GM23248 (cell line): ENCODE measurements at places on chromosomes 13 and 19. TPM values are rescaled to one million over a fixed set of nuclear protein-coding genes. Genes with fewer than 3 reads are reported as not detected.

- peak; percentile 39 for DNase-seq
Observed at GRCh38 chr19:46744005-46744691, 1.7 kb upstream of the FKRP start.

The VAV1 gene
- total RNA-seq: not detected in 2 replicates

- no peak for DNase-seq
Observed at GRCh38 chr13:73599232-73600128, 534.7 kb downstream of the KLF12 start.

GRCh38 chr19:926589-927350 lies 935 bp downstream of the ARID3A start:
- DNase-seq: peak; percentile 74

The POP4 gene
- total RNA-seq: 62.5 and 65.8 TPM in 2 replicates

DNA sequence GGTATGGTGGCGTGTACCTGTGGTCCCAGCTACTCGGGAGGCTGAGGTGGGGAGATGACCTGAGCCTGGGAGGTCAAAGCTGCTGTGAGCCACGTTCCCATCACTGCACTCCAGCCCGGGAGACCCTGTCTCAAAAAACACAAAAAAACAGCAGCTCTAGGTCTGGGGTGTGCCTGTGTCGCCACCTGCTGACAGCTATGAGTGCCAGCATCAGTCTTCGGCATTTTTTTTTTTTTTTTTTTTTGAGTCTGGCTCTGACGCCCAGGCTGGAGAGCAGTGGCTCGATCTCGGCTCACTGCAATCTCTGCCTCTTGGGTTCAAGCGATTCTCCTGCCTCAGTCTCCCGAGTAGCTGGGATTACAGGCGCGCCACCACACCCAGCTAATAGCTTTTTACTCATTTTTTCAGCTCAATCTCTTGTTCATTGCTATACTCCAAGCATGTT lies 10.1 kb downstream of the AP2S1 start:
- peak; percentile 76 for DNase-seq

DNA sequence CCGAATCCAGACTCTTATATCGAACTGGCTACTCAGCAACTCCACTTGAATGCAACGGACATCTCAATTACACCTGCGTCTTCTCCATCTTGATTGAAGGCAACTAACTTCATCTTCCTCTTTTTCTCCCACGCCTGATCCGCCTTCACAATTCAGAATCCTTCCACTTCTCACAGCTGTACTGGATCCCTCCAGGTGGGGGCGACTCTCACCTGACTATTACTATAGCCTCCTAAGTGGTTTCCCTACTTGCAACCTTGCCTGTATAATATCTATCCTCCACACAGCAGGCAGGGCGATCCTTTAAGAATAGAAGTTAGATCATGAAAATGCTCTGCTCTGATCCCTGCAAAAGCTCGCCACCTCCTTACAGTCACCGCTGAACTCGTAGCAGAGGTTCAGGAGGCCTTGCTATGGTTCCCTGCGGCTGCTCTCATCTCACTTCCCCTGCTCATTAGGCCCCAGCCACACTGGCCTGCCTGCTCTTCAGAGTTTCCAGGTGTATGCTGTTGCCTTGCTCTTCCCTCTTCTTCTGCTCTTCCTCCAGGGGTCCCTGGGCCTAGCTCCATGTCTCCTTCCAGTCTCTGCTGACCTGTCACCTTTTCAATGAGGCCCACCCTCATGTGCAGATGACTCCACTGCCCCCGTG lies 31.9 kb downstream of the RFXAP start:
- peak; percentile 26 for DNase-seq

The ZNF382 gene
- 7.1 and 11.1 TPM in 2 replicates for total RNA-seq

GRCh38 chr13:106183410-106184065 lies 351.9 kb downstream of the EFNB2 start:
- DNase-seq: no peak

DNA sequence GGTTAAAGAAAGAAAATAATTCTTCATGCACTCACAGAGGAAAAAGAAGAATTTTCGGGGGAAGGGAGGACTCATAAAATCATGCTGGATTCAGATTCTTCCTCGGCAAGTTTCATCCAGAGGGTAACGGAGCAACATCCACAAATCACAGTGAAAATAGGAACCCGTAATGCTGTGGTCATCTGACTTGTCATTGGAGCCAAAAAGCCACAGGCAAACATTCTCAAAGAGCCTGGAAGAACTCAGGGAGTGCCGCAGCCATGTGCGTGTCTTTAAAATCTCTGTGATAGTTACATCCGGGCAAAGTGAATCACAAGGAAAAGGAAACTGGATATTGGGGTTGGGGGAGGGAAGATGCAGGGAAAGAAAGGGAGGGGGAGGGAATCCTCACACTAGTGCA lies 33.0 kb upstream of the VSTM2B start:
- no peak for DNase-seq

DNA sequence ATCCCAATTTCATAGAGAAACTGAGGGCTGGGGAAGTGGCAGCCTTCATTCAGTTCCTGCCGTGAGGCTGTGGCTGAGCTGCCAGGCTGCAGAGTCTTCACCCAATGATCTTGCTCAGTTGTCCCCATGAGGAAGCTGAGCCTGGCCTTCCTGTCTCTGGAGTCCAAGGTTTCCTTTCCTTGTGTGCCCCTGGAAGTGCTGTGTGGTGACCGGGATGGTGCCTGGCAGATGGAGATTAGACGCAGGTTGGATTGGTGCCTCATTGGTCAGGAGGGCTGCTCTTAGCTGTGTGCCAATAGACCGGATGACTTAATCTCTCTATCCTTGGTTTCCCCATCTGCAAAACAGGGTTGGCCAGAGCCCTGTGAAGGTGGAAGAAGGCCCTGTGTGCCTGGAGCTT lies 24.6 kb downstream of the DNM2 start:
- DNase-seq: no peak

- DNase-seq: no peak
Observed at GRCh38 chr19:36103842-36104552, 6.9 kb upstream of the OVOL3 start.

DNA sequence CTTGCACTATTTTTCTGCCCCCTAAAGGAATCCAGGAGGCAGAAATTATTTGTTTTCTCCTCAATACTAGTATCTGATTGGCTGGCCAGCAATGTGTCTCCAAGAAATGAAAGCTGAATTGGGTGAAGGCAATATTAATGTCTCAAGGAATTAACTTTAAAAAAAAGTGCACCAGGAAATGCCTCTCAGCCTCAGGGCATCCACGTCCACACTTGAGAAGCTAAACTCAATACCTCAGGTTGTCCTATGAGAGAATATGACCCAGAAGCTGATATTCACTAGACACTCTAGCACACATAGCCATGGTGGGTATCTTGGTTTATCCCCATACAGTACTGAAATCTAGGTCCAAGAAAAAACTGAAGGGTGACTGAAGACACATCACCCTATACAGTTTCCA lies 2.1 kb downstream of the ZNF91 start:
- DNase-seq: peak; percentile 33

- peak; percentile 56 for DNase-seq
Observed at GRCh38 chr19:18856385-18857126, 24.8 kb downstream of the UPF1 start.

The CD70 gene
- total RNA-seq: not detected in 2 replicates

The GRK1 gene
- total RNA-seq: not detected in 2 replicates

The CHMP2A gene
- 88.6 and 89.2 TPM in 2 replicates for total RNA-seq

The MEF2B gene
- 0.22 and 0.38 TPM in 2 replicates for total RNA-seq

GRCh38 chr13:51148223-51148951 lies 37.3 kb upstream of the C13orf42 start:
- no peak for DNase-seq

GRCh38 chr19:43672061-43672679 lies 2.2 kb upstream of the PLAUR start:
- DNase-seq: peak; percentile 11

The ZNF283 gene
- 12.1 and 14.2 TPM in 2 replicates for total RNA-seq

DNA sequence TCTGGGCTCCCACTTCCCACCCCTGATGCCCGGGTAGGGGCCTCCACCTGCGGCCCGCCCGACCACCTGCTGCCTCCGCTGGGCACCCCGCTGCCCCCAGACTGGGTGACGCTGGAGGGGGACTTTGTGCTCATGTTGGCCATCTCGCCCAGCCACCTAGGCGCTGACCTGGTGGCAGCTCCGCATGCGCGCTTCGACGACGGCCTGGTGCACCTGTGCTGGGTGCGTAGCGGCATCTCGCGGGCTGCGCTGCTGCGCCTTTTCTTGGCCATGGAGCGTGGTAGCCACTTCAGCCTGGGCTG lies 7.9 kb downstream of the DBP start:
- DNase-seq: no peak

DNA sequence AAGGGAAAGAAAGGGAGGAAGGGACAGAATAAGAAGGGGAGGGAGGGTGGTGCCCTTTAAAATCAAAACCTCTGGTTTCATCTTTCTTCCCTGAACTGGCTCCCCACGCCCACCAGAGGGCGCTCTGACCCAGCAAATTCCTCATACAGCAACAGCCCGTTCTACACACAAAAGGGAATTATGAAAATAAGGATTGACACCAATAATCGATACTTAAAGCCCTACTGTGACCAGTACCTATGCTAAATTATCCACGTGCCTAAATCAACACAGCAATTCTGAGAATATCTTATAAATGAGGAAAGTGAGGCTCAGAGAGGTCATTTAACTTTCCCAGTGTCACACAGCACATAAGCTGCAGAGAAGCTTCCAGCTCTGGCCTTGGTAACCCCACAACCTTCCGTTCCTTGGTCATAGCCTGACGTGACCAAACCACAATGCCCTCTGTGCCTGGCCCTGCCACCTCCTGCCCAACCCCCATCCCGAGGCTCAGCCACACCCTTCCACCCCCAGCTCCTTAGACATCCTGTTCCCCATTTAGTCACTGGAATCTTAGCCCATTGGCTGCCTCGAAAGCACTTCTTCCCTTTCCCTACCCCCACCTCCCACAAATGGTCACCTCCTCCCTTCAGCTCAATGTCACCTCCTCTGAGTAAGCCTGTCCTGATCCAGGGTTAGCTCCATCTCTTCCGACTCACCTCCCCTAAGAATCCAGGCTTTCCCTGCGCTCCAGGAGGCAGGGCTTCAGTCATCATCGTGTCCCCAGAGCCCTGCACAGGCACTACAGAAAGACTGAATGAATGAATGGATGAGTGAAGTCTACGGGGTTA lies 34.2 kb upstream of the PNMA8B start:
- DNase-seq: peak; percentile 78
